Stimulated activated CD8-positive, alpha-beta memory T cell treated with anti-CD3 and anti-CD28 coated beads, Interleukin-15, amount 100 ng/mL, for 24 hours (primary cell): ENCODE measurements at places on chromosomes 5 and 9.

DNA sequence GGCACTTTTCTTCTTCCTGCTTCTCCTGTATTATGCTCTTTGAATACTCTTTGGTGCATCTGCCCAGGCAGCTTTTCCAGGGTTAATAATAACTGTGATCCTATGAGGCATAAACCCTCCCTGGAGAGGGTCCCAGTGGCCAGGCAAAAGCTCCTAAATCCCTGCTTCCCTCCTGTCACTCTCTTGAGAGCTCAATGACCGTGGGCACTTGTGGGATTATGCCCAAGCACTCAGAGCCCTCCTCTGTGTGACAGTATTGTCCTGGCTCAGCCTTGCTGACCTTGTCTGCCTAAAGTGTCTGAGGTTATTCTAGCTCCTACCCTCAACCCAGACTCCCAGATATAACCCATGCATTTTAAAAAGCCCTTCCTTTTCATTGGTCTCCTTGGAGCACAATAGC lies 51.9 kb downstream of the GALNT10 start:
- DNase-seq: no peak

DNA sequence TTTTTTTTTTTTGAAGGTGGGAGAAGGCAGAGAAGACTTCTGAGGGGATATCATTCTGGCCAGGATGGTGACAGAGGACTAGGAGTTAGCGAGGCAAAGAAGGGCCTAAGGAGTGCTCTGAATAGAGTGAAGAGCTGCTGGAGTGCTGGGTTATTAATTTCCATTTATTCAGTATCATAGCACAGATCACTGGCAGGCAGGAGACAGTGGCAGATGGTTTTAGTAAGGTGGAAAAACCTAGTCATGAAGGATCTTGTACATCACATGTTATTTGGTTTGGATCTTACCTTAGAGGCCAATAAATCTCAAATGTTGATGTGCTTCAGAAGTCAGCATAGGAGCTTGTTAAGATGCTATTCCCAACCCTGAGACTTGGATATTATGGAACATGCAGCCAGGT lies 165.5 kb downstream of the TTLL11 start:
- DNase-seq: no peak

DNA sequence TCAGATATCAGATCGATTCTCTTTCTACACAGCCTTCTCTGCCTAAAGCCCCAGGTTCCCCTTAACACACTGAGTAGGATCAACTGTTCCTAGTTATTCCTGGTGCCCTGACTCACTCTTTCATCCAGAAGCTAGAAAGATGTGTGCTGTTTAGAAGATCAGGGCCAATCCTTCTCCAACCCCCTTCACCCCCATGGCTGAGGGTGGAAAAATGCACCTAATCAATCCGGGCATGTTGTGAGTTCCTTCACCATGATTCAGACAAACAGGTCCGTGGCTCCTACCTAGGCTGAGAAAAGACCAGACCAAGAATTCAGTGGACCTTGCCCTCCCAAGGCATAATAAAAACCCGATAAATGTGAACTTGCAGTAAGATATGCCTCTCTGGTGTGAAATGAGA lies 85.4 kb upstream of the EQTN start:
- DNase-seq: no peak

DNA sequence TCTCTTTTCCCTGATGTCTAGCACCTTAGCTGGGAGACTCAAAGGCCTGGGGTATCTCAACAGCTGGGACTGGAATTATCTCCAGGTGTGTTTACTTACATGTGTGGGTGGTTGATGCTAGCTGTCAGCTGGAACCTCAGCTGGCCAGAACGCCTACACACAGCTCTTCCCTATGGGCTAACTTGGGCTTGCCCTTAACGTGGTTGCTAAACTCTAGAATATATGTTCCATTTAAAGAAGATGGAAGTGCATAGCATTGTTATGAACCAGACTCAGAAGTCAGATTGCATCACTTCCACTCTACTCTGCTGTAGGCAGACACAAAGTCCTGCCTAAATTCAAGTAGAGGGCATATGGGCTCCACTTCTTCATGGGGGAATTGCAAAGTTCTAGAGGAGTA lies 29.3 kb downstream of the SGCD start:
- no peak for DNase-seq

DNA sequence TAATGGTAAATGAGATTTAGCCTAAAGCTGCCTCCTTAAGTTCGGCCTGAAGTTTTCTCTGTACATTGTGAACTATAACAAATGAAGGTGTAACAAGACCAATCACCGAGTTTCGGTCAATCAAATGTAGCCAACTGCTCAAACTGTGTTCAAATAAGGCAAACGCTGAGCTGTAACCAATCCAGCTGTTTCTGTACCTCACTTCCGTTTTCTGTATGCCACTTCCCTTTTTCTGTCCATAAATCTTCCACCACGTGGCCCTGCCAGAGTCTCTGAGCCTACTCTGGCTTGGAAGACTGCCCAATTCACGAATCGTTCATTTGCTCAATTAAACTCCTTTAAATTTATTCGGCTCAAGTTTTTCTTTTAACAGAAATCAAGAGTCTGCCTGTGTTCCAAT lies 193.5 kb upstream of the KLF9 start:
- DNase-seq: no peak

DNA sequence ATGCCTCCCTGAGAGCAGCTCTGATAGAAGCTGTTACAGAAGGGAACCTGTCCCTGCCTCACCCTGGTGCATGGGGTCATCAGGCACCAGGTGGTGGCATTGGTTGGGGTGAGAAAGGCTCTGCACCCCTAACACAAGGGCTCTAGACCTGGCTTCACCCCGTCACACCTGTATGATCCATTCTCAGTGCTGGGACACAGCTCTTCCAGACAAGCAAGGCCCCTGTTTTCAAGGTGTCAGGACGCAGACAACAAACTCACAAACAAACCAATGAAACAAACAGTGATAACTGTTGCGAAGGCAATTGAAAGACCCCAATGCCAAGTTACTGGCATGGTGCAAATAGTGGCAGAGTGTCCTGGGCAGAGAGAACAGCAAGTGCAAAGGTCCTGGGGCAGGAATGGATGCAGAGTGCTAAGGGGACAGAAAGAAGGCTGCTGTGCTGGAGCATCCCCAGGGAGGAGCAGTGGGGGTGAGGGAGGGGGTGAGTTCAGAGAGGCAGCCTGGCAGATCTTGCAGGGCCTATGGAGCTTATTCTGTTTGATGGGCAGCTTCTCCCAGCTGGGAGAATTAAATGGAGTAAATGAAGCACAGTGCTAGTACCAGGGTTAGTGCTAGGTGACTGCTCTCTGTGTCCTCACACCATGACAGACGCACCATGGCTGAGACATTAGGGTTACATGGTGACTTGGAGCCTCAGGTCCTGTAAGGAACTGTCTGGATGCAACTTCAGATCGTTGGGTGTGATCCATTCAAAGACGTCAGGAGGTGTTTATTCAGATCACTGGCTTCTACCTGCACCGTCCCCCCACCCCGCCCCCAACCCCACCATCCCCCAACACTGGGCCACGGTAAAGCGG lies 67.9 kb upstream of the UNC5A start:
- no peak for DNase-seq

DNA sequence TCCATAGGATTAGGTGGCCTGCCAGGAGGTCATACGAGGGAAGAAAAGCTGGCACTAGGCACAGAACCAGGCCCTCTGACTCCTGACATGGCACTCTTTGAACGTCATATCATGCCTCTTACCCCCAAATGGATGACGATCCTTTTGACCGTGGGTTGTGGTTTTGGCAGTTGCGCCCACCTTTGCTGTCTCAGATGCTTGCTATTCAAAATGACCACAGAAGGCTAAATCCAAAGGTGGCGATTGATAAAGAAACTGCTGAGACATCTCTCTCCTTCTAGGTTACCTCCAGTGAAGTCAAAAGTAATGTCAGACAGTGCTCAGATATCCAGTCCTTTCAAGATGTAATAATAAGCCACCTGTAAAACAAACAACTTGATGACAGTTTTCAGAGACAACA lies 385.0 kb downstream of the EFNA5 start:
- no peak for DNase-seq

GRCh38 chr5:122924203-122924602 lies 78.8 kb downstream of the SNX24 start:
- no peak for DNase-seq

- no peak for DNase-seq
These were observed 186.7 kb downstream of the DRD1 start for GRCh38 chr5:175257128-175257846.

DNA sequence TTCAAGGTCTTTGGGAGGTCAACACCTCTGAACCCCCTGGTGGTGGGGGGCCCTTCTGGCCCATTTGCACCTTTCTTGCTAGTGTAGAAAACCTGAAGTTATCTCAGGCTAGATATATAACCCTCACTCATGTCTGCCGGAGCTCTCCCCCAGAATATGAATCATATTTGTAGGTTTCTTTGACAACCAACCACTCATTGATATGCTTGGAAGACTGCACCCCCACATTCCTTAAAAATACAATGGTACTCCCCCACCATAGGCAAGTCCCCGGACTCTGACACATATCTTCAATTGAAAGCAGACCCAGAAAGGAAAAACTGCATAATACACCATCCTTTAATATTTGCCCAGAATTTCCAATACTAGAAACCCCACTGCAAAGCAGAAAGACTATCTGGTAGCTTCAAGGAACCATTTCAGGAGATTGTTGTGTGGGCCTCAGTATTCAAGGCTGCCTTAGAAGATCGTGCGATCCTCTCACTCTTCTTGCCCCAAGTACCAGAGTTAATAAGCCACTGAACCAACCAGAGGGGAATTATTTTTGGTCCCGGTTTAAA lies 978 bp upstream of the UBE2B start:
- DNase-seq: no peak

DNA sequence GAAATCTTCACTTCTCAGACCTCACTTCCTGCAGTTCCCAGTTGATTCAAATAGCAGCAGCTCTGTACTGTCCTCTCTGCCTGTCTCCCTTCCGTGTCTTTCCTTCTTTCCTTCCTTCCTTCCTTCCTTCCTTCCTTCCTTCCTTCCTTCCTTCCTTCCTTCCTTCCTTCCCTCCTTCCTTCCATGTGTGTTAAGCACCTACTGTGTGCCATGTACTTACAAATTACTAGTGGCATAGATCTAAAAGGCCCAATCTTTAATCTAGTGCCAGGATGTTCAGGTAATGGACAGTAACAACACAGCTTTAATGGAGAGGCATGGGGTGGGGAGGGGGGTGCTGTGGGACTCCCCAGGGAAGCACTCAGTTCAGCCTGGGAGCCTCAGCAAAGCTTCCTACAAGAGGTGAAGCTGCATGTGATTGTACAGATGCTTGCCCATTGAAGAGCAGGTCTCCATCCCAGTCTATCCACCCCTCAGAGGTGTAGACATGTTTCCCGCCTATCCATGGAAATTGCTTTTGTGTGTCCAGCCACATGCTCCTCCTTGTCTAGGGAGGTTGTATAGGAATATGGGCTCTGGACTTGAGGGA lies 106.0 kb downstream of the RGS3 start:
- DNase-seq: no peak

DNA sequence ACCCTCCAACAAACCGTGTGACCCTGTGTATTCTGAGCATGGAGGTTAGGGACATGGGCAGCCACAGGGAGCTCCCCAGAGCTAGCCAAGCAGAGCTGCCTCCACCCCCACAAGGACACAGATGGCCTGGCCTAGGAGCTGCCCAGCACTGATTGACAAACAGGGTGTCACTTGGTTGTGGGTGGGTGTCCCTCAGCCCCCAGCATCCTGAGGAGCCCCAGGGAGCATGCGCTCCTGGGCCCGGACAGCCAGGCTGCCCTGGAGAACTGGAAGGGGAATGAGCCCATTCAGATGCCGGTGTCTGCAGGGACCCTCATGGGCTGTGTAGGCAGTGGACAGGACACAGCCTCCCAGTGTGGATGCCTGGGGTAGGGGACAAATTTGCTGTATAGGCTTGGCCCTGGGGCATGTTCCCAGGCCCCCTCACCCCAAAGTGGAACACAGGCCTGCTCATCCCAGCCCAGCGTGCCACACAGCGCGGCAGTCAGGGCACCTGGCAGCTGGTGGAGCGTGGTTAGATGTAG lies 124.8 kb upstream of the LMX1B start:
- DNase-seq: no peak

DNA sequence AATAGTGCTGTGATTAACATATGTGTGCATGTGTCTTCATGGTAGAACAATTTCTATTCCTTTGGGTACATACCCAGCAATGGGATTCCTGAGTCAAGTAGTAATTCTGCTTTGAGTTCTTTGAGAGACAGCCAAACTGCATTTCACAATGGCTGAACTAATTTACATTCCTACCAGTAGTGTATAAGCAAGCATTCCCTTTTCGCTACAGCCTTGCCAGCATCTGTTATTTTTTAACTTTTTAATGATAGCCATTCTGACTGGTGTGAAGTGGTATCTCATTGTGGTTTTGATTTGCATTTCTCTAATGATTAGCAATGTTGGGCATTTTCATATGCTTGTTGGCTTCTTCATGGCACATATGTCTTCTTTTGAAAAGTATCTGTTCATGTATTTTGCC lies 308.5 kb downstream of the ARRDC3 start:
- no peak for DNase-seq
